ENCODE measurements at places on chromosomes 12 and 14.

DNA sequence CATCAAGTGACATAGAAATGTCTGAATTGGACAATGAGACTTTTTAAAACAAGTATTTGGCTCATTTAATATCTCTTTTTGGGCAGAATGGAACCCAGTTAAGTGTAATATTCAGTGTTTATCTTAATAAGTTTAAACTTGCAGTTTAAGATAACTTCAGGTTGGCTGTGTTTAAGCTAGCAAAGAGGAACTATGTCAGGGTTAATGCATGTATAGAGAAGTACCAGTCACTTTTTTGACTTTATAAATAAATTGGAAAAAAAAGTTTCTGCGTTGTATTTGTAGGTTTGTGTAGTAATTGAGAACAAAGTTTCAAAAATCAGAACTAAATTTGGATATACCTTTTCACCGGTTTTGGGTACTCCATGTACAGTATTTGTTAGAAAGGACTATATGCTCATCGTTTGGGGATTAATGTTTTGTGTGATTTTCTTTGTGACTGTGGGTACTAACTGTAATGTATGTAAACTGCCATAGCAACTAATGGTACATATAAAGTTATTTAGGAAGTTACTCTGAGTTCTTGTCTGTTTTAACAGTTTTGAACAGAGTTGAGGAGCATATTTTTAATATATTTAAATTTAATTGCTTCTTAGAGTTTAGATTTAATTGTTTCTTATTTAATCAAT lies 4.5 kb downstream of the HMGA2 start:
- DNase-seq, result no peak

GRCh38 chr12:130948136-130948535 lies 5.6 kb upstream of the ADGRD1 start:
- DNase-seq, result no peak

GRCh38 chr14:74611650-74612349 lies at the start of gene LTBP2:
Gene LTBP2, minus strand, starts transcription at chr14:74612237. Its CDS starts 293 bp downstream, at chr14:74611944.
- no peak for DNase-seq

DNA sequence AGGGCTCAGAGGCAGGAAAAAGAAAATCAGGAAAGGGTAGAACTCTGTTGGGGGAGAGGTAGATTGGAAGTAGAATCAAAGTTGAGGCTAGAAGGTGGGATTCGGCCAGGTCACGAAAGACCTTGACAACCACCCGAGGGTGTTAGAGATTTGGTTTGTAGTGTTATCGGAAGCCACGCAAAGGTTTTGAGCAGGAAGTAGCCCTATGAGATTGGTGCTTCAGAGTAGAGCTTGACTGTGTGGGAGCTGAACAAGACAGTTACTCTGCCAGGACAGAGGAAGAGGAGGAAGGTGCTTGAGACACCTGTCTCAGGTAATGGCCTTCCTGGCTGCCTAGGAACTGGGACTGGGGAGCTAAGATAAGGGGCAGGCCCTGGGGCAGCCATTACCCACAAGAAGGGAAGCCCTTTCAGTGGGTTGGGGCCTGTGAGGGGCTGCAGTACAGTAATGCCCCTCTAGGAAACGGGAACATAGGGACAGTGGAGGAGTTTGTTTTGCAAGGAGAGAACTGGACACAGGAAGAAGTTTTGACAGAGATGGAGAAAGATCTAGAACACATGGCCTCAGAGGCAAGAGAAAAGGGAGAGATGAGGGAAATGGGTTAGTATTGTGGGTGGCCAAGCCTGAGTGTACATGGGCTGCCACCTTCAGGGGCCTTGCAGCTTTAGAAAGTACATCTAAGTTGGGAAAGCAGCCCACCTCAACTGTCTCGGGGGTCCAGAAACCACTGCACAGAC lies 73.5 kb downstream of the RIN3 start:
- DNase-seq, result no peak

DNA sequence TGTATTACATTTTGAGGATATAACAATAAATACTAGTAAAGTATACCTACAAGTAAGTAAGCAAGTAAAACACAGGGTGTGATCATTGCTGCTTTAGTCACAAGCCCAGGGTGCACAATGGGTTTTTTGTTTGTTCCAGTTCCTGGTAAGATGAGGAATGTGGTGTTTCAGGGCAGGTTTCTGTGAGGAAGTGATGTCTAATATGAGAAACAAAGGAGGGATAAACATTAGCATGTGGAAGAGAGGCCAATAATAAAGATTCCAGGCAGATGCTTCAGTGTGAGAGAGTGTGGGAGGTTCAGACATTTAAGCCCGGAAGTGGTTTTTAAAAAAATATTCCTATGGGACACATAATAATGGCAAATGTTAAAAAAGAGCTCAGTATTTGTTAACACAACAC lies 808.1 kb upstream of the USP15 start:
- DNase-seq, result no peak

- DNase-seq, result no peak
These were observed 51.5 kb downstream of the SUDS3 start for GRCh38 chr12:118427819-118428218.

GRCh38 chr12:105559310-105559709 lies 228.8 kb downstream of the C12orf75 start:
- no peak for DNase-seq

- DNase-seq, result no peak
These were observed 539.0 kb downstream of the VRK1 start for GRCh38 chr14:97336179-97336578.

DNA sequence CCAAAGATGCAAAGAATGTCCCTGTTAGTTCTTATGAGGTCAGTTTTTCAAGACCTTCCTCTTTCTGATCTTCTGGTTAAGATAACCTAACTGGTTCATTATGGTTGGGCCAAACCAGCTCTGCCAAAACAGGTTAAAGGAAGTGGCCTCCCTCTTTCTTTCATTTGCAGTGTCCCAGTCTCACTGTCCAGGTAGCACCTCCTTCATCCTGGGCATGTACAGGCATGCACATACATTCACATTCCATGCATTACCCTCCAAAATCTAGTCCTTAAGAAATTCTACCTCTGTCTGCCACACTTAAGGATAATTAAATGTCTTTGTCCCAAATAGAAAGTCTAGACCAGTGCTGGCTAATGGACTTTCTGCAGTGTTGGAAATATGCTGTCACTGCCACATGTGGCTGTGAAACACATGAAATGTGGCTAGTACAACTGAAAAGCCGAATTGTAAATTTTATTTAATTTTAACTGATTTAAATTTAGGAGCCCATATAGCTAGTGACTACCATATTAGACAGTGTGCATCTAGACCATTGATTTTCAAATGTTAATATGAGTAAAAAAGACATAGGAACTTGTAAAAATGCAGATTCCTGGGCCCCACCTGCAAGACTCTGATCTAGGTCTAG lies 169.3 kb downstream of the PCNX1 start:
- no peak for DNase-seq

DNA sequence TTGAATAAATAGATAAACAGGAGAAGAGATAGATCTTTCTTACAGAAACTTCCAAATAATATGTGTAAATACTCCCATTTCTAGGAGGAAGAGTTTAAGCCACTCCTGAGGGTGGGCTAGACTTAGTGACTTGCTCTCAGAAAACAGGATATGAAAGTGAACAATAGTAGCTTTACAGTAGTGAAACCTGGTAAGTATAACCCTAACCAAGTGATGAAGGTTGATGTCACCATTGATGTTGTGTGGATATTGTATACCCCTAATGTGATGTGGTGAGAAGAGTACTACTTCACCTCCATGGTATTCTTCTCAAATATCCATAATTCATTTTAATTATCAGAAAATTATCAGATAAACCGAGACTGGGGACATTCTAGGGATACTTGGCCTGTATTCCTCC lies 20.9 kb downstream of the AKAP6 start:
- DNase-seq, result no peak

- no peak for DNase-seq
These were observed 11.1 kb downstream of the TXNRD1 start for GRCh38 chr12:104226672-104227071.

- DNase-seq, result no peak
These were observed 110.8 kb downstream of the DAD1 start for GRCh38 chr14:22478247-22478646.

- DNase-seq, result no peak
These were observed 49.1 kb downstream of the SSPN start for GRCh38 chr12:26244503-26244902.

DNA sequence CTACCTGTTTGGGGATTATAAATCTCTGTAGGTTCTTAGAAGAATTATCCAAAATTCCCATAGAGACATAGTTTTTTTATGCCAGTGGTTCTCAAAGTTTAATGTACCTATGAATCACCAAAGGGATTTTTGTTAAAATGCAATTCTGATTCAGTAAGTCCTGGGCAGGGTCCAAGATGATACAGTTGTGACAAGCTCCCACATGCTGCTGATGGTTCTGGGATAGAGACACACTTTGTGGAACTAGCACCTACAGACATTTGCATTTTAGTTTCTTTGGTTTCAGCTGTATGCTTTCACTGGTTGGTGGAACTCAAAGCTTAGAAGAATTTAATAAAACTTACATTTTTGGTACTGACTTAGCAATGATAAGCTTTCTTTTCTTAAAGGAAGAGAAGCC lies 80.4 kb downstream of the PTCSC3 start:
- no peak for DNase-seq

GRCh38 chr12:17206553-17206952 lies 600.6 kb upstream of the LMO3 start:
- no peak for DNase-seq

DNA sequence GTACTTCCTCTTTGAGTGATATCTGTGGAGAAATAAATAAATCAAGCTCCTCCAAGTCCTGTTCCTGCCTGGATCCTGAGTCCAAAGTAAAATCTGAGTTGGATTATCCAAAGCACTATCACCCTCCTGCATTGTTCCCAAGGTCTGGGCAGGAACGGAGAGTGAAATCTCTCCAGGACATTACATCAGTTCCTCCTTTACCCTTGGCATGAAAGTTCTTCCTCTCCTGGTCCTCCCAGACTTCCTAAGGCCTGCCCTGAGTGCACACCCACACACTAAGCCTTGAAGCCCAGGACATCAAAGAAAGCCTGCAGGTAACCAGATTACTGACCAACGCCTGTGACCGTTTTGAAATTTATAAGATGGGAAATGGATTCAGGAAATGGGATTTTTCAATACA lies 206.8 kb upstream of the BCL2L14 start:
- DNase-seq, result no peak

- DNase-seq, result no peak
These were observed 22.4 kb upstream of the KCNK13 start for GRCh38 chr14:90039253-90040010.

DNA sequence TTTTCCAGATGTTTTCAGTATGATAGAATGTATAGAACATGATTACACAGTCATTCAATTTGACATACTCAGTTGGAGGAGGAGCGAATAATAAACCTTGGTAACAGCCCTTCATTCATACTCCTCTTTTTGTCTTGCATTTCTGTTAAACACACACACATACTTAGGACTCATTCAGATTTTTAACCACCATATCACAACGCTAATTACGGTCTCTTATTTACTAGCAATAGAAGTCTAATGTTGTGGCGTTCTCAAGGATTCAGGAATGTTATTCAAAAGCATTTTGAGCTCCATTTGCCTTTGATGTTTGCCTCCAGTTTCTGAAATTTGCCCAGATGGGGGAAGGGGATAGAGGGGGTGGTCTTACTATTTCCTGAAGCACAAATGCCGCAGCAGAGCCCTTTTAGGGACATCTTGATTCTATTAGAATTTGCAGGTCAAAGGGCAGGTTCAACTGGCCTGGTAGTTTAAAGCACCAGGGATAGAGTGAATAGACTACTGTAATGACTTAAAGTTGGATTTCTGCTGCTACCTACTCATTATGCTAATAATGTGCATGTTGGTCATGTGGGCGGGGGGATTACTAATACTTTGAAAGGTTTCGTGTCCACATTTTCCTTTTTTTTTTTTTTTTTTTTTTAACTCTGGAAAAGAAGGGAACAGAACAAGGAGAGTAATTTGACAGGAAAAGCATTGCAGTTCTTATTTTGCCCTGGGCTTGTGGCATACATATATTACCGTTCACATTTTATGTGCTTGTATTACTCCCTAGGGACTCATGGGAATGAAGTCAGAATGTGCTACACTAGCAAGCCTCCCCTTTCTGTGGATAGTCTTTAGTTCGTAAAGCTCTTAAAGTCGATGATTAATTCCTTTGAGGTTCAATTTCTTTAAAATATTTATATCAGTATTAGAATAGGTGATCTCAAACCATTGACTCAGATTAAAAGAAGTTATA lies 226.8 kb downstream of the FBXL14 start:
- no peak for DNase-seq

- DNase-seq, result no peak
These were observed 432.9 kb downstream of the ZFP36L1 start for GRCh38 chr14:68359837-68360552.

GRCh38 chr14:76125511-76125910 lies 26.2 kb upstream of the GPATCH2L start:
- DNase-seq, result no peak

DNA sequence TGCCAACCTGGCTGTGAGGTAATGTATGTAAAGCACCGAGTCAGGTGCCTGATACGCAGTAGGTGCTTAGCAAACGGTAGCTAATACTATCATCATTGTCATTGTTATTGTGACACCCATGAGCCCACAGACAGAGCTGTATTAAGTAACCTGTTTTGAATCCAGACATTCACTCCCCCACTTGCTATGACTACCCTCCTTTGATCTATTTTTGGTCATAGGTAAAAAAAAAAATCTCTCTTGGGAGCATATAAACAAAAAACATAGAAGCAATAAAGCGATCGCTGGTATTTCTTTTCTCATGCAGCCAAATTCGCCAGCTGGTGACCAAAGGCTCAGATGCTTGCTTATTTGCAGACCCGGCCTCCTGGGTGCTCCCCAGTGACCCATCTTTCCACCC lies 330.2 kb downstream of the DPF3 start:
- no peak for DNase-seq

GRCh38 chr12:81627336-81628189 lies 131.6 kb downstream of the PPFIA2 start:
- no peak for DNase-seq

GRCh38 chr14:98742001-98742400 lies 530.0 kb downstream of the BCL11B start:
- DNase-seq, result no peak

GRCh38 chr12:15629108-15629507 lies 160.1 kb downstream of the EPS8 start:
- DNase-seq, result no peak

- no peak for DNase-seq
These were observed 33.2 kb downstream of the SAMD4A start for GRCh38 chr14:54599966-54600716.

DNA sequence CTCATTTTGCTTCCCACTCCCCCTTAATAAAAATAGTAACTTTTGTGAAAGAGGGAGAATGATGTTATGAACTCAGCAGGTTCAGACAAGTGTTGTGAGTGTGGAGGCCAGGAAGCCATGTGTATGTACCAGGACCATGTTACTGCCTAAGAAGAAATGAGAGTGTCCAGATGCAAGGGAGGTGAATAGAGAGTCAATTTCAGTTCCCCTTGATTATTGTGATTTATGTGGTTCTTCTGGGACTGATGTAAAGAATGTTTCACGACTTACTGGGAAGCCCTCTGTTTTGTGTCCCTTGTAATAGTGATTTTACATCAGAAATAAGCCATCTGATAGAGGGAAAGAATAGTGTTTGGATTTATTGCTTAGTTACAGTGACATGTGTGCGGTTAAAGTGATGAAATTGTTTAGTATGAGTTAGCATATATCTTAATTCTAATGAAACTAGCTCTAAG lies 32.5 kb downstream of the FBXO34 start:
- DNase-seq, result no peak

GRCh38 chr12:104502217-104502616 lies 45.5 kb downstream of the CHST11 start:
- DNase-seq, result no peak

Measured in stimulated activated CD4-positive, alpha-beta T cell treated with anti-CD3 and anti-CD28 coated beads, Interleukin-1b, Interleukin-23, amount 100 ng/mL, for 1 hour (primary cell).